ENCODE measurements at places on chromosomes 2 and 18. TPM values are rescaled to one million over a fixed set of nuclear protein-coding genes. Genes with fewer than 3 reads are reported as not detected.

TNFRSF11A gene
- 0.87 TPM for total RNA-seq

LHCGR gene
- total RNA-seq = 0.40 TPM

ATP8B1 gene
- total RNA-seq = 0.25 TPM

MTCL1 gene
- 27.0 TPM for total RNA-seq

SERPINB10 gene
- total RNA-seq = not detected

DPYSL5 gene
- not detected for total RNA-seq

CPS1 gene
- 683 TPM for total RNA-seq

GALR1 gene
- total RNA-seq = not detected

SLC11A1 gene
- total RNA-seq = 1.2 TPM

AGFG1 gene
- 213 TPM for total RNA-seq

MOGAT1 gene
- total RNA-seq = not detected

MYO1B gene
- 47.5 TPM for total RNA-seq

RAD51AP2 gene
- total RNA-seq = not detected

SLC16A14 gene
- 28.4 TPM for total RNA-seq

All from NCI-H460 (cell line).